Activated CD4-positive, alpha-beta T cell treated with anti-CD3 and anti-CD28 coated beads for 24 hours (primary cell): ENCODE measurements at places on chromosomes 6 and 20.

- no peak for DNase-seq
Observed at GRCh38 chr6:132780770-132781371, 17.6 kb downstream of the SLC18B1 start.

DNA sequence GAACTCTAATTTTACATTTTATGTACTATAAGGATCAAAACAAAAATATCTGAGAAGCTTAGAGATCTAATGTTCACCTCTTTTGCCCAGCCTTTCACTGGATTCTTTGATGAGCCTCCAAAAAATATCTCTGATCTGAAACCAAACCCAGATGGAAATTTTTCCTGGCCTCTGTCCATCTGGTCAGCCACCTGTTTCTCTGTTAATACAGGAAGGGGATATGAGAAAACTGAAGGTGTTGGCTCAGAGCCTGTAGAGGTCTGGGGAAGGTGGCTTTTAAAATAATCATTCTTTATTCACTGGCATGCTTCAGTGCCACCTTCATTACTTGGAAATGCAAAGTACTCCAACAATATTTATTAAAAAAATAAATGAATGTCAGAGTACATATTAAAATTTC, 8.5 kb upstream of the MCM3 start:
- no peak for DNase-seq

- DNase-seq, result no peak
Observed at GRCh38 chr6:75590370-75590769, 11.3 kb upstream of the SENP6 start.

DNA sequence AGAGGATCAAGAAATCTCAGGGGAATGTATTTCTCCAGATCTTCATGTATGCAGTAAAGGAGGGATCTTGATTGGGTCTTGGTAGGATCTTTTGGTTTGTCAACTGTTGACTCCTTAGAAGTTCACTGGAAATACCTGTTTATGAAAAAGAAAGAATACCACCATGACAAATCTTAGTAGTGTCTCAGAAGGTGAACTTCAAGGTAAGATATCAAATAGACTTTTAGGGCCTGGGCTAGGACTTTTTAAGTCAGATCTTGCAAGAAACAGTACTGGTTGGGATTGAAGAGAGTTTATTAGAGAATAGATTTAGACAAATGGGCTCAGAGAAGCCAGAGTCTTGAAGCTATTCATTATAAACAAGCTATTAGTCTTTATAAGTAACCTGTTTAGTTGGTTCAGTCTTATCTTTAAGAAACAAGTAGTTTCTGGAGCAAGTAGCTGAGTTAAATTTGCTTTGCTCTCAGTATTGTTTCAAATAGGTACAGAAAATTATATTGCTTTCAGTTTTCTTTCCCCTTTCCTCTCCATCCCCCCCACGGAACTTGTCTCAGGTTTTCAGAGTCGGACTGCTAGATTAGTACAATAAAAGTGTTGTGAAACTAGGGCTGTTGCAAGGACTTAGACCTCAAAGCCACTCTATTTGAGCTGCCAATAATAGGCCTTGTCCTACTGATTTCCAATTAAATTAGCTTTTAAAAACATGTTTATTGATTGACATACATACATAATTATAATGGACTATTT, 529.1 kb upstream of the CITED2 start:
- no peak for DNase-seq

GRCh38 chr20:54067606-54068174, 2.7 kb downstream of the BCAS1 start:
- DNase-seq, result no peak

DNA sequence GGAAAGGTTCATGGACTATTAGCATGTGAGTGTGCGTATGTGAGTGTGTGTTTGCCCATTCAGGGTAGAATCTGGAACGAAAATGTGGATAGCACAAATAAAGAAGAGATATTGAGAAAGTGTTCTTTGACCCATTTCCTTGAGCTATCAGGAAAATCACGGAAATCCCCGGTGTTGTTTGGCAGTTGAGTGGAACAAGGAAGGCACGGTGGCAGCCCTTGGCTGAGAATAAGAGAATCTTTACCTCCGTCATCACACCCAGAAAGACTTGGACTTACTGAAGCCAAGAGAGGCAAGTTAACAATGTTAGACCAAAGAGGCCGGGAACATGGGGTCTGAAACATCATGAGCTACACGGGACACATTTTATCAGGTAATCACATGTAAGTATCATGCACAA, 588.9 kb upstream of the BTBD3 start:
- no peak for DNase-seq

GRCh38 chr6:136181861-136182260, 68.2 kb downstream of the MTFR2 start:
- DNase-seq, result no peak

- DNase-seq, result no peak
Observed at GRCh38 chr6:92433911-92434310, 985.4 kb downstream of the EPHA7 start.

GRCh38 chr6:30510419-30511168, 21.3 kb downstream of the HLA-E start:
- no peak for DNase-seq

GRCh38 chr6:42179261-42179944, 6.2 kb downstream of the GUCA1A start:
- DNase-seq, result no peak

DNA sequence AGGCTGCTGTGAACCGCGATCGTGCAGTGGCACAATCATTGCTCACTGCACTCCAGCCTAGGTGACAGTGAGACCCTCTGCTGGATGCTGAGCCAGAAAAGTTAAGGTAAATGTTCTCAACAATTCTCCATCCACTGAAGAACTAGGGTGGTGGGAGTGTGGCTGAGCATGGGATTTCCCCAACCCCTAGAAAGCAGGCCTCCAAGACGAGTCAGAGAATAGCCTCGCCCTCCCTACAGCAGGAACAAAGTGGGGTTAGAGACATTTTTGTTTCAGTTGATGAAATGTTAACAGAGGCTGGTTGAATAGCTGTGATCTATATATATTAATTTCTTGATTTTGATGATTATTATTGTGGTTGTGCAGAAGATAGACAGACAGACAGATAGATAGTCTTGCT, 6.1 kb upstream of the ALDH8A1 start:
- DNase-seq, result no peak

- DNase-seq, result no peak
Observed at GRCh38 chr6:23736577-23736976, 389.4 kb upstream of the NRSN1 start.

DNA sequence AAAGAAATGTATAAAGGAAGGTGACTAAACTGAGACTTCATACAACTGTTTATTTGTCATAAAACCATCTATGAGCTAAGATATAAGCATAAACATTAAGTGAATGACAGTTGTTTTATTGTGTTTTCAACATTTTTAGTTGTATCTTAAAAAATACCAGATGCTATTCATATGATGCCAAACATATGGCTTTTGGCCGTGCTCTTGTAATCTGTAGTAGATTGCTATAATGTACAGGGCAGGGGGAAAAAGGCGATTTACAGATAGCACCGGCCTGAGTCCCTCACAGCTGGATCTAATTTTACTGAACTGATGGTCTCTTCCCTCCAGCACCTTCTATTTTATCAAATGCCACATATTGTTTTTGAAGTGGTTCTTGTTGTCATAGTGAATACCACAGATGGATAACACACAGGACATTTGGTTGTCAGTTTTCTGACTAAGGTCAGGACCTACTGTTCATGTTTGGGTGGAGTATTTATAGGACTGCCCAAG, 48.2 kb downstream of the CENPW start:
- DNase-seq, result no peak

- no peak for DNase-seq
Observed at GRCh38 chr6:28563430-28564095, 37.9 kb downstream of the GPX5 start.

- DNase-seq, result no peak
Observed at GRCh38 chr6:25601800-25602673, 50.0 kb upstream of the SCGN start.
